Epithelial cell of umbilical artery (primary cell): ENCODE measurements at places on chromosomes 12 and 14. TPM values are rescaled to one million over a fixed set of nuclear protein-coding genes. Genes with fewer than 3 reads are reported as not detected.

The CDC42BPB gene
- total RNA-seq, result 77.1 and 89.6 TPM in 2 replicates

The TRPV4 gene
- 0.61 and 1.3 TPM in 2 replicates for total RNA-seq

The KRT80 gene
- 11.1 and 11.4 TPM in 2 replicates for total RNA-seq

The LHX5 gene
- total RNA-seq, result not detected in 2 replicates

The VWF gene
- 531 and 644 TPM in 2 replicates for total RNA-seq

The MUCL1 gene
- not detected in 2 replicates for total RNA-seq

The SERPINA10 gene
- total RNA-seq, result not detected in 2 replicates

The ORAI1 gene
- total RNA-seq, result 17.2 and 18.5 TPM in 2 replicates

The NEUROD4 gene
- total RNA-seq, result not detected in 2 replicates

The ZNF140 gene
- 18.8 and 20.8 TPM in 2 replicates for total RNA-seq

The DDX51 gene
- total RNA-seq, result 7.8 and 10.6 TPM in 2 replicates

The SERPINA6 gene
- total RNA-seq, result not detected in 2 replicates

The ACSM4 gene
- total RNA-seq, result not detected in 2 replicates

The NABP2 gene
- 28.3 and 31.5 TPM in 2 replicates for total RNA-seq
